ENCODE measurements at places on chromosomes 11 and 22.

DNA sequence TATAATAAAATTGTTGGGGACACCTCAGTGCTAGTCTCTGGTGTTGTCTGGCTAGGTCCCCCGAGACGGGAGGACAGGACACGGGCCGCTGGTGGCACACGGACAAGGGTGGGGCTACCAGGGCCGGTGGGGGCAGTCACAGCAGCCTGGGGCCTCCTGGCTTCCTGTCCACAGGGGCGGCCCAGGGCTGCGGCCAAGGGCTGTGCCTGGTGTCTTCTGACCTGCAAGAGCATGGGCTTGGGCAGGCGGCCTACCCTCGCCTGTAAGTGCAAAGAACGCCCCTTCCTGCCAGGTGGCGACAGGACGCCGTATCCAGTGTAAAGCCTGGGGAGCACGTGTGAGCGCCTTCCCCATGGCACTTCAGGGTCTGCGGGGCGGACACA lies 3.6 kb downstream of the LRFN4 start:
- DNase-seq = no peak

DNA sequence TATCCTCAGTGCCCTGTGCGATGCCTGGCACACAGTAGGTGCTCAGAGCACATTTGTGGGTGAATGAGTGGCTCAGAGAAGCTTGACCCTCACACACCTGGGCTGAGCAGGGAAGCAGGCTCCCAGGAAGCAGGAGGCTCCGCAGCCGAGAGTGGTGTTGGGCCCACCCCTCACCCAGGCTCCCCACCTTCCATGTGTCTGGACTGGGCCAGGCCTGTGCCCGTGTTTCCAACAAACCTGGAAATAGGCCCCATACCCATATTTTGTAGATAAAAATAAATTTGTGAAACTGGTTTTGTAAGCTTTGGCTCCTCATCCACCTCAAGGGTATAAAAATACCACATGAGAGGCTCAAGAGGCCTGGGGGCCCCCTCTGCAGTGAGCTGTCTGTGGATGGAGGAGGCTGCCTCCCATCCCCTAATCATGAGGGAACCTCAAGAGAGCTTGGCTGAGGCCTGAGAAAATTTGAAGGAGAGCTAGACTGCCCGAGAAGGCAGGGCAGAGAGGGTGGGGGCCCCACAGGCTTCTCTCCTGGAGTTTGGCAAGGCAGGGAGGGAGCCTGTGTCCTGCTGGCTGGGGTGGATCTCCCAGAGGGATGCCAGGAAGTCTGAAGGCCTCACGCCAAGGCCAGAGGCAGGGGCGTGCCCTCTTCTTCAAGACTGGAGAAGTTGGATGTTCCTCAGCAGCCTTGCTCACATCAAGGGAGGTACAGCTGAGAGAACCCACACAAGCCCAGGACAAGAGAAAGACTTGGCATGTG lies 147.0 kb upstream of the NECTIN1 start:
- DNase-seq = no peak

DNA sequence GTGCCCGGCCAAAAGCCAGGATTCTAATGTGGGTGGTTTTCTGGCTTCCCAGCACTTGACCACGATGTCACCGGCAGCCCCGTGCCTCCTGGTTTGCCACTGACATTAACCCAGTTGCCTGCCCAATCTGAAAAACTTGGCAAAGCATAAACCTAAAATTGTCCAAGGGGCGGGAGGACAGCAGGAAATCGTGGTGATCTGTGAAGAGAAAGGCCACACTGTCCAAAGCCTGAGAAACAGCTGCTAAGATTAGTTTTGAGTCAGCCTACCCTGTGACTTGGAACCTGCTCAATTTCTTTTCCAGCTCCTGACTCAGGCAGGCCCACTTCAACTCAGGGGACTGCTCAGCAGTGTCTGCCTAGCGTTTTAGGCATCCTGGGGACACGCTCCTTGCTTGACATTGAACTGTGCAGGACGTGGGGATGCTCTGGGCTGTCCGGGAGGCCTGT lies 8.2 kb upstream of the F2 start:
- no peak for DNase-seq

GRCh38 chr11:119115484-119116234 lies 5.7 kb upstream of the HINFP start:
- no peak for DNase-seq

- no peak for DNase-seq
Measured at GRCh38 chr11:101346591-101346990, 217.0 kb upstream of the PGR start.

DNA sequence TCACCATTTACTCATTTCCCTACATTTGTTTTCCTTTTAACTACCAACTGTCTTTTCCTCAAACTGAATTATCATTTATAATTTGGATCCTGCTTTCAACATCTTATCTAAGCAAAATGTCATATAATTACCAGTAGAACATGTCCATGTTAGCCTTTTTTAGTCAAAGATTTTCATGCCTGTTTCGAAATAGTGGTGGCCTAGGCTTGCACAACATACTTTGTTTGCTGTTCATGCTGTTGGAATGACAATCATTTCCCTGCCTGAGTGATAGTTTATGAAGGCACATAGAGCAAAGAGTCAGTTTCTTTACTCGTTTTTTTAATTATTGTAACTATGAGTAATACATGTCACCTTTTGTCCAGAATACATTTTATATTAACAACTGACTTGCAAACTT lies 144.3 kb upstream of the ANO3 start:
- DNase-seq = no peak

GRCh38 chr22:26354707-26355106 lies 74.4 kb upstream of the ASPHD2 start:
- DNase-seq = no peak

GRCh38 chr11:70641369-70641768 lies 243.0 kb downstream of the CTTN start:
- DNase-seq = no peak

DNA sequence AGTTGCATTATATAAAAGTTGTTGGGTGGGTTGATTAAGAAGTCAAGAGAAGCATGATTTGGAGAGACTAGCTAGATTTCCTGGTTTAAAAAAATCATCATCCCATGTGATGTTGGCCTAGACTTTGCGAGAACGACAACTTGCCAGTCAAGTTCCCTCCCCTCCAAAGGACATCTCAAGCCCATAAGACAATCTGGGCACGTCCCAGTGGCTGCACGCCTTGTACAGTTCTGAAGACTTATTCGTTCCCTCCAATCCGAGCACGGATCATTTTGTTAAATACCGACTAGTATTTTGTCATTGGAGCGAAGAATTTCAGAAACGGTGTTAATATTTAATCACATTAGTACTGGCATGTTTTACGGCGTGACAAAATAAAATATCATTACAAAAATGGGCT lies 8.0 kb downstream of the MN1 start:
- no peak for DNase-seq

DNA sequence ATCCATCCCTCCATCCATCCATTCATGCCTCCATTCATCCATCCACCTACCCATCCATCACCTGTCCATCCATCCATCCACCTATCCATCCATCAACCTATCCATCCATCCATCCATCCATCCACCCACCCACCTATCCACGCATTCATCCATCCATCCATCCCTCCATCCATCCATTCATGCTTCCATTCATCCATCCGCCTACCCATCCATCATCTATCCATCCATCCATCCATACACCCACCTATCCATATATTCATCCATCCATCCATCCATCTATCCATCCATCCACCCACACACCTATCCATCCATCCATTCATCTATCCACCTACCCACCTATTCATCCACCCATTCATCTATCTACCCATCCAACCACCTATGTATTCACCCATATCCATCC lies 13.8 kb downstream of the PARVG start:
- DNase-seq = no peak

DNA sequence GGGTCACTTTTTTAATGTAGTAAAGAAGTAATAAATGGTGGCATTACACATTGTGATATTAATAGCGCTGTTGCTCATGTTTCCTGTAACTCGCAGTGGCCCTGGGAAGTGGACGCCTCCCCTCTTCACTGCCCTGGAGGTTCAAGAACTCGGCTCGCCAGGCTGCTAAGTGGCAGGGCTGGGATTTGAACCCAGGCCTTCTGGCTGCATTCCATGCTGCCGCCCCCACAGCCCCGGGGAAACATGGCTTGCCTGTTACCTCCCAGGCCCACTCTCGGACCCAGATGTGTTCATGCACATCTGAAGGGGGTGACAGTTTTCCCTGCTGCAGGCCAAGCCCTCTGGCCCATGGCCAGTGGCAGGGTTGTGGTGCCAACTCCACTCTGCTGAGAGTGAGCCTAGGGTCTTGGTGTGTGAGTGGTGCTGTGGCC lies 25.0 kb upstream of the MGAT3 start:
- no peak for DNase-seq

All from stimulated activated CD8-positive, alpha-beta memory T cell treated with anti-CD3 and anti-CD28 coated beads, Interleukin-2, amount 100 ng/mL, for 48 hours (primary cell).